Progenitor cell of endocrine pancreas (in vitro differentiated cells): ENCODE measurements at places on chromosomes 2 and 18. TPM values are rescaled to one million over a fixed set of nuclear protein-coding genes. Genes with fewer than 3 reads are reported as not detected.

DNA sequence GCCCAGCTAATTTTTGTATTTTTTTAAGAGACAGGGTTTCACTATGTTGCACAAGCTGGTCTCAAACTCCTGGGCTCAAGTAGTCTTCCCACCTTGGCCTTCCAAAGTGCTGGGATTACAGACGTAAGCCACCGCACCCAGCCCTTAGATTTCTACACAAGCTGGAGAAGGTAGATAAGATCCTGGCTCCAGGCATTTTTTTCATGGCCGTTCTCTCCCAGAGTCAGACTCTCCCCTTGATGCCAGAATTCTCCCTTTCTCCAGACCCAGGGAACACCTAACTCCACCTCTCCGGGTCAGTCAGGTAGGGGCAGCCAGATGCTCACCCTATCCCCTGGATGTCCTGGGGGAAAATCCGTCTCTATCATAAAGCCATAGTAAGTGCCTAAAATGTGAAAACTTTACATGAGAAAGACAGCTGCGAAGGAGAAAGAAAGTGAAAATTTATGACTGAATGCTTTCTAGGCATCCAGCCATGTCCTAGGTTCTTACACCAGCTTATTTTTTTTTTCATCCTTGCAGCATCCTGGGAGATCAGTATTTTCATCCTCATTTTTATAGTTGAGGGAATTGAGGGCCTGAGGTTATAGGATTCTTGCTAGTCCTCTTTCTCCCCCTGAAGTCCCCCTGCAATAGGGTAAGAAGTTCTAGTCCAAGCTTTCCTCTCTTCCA, 16.3 kb downstream of the SIX3 start:
- DNase-seq, result no peak

DNA sequence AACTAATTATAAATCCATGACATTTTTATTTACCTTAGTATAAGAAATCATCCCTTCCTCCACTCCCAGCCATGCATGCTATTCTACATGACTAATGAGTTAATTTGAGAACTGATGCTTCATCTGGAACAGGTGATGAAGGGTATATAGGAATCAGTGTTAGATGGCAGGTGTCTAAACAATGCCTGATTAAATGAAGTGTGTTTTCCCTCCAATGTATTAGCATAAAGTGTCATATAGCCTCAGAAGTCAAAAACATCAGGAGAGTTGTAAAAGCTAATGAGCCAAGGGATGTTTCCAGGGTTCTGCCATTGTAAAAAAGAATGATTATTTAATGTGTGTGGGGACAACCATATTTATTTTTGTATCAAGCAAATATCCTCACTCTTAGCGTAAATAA, 913.8 kb downstream of the DCC start:
- DNase-seq, result no peak

GRCh38 chr2:99626158-99626557, 136.3 kb upstream of the REV1 start:
- DNase-seq, result no peak

- no peak for DNase-seq
These were observed 29.0 kb upstream of the KCNG2 start for GRCh38 chr18:79768745-79769144.

GRCh38 chr18:47985866-47986265, 55.4 kb upstream of the SMAD2 start:
- DNase-seq, result no peak

DNA sequence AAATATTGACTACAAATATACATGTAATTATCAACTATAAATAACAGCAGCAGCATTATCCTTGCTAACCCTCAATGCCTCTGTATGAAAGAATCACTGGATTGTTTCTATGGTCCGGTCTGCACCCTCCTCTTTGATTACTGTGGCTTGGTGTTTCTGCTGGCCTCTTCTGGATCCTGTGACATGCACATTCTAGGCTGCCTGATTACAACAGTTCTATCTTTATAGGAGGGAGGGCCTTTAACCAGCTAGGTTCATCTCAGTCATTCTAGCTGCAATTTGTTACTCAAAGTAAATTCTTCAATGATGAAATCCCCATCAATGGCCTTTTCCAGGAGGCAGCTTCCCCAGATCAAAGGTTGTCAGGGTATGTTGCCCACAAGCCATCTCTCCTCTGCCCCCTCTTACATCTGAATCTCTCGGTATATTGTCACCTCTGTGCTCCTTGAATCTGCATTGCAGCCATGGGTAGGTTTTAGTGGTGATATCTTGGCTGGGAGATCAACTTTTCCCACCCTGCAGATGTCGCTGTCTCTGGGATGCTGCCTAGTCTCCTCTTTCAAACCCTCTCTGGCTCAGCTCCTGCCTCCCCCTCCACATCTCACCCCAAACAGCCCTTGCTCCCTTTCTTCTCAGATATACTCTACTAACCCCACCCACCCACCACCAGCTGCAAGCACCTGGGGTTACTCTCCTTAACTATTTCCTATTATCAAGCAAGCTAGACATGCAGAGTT, 106.2 kb upstream of the BZW1 start:
- no peak for DNase-seq

GRCh38 chr2:150023044-150023443, 435.5 kb upstream of the MMADHC start:
- no peak for DNase-seq

DNA sequence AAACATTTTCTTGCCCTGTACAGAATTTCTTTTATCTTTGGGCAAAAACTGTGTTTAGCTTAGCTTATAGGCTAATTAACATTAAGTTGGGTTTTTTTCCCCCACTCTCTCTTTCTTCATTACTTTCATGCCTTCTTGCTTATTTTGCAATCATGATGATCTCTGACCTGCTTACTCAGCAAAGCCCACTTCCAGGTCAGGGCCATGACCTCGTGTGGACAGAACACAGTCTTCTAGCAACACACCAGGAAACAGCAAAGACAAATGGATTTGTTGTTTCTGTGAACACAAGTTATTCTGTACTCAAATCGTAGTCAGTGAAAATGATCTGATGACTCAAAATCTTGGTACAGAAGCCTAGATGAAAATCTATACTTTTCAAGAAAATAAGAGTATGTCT, 60.7 kb downstream of the SPATS2L start:
- DNase-seq, result no peak

GRCh38 chr18:79953971-79954651, 2.7 kb upstream of the SLC66A2 start:
- no peak for DNase-seq

DNA sequence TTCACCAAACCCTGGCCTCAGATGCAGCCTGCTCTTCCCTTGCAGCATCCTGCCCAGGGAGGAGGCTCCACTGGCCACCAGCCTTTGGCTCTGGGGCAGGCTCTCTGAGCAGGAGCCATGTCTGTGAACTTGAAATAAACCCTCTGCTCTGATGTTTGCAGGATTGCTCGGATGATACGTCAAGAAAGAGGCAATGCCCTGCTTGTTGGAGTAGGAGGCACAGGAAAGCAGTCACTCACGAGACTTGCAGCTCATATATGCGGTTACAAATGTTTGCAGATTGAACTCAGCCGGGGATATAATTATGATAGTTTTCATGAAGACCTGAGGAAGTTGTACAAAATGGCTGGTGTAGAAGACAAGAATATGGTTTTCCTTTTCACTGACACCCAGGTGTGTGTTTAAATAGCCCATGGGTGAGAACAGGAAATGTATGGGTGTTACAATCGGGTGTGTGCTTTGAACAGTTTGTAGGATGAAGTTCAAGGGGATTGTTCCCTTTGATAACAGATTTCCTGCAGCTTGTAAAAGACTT, 177.9 kb downstream of the DNAH6 start:
- no peak for DNase-seq

The ELOA2 gene
- total RNA-seq, result not detected in 2 replicates

GRCh38 chr2:46800625-46801349, 114.8 kb downstream of the MCFD2 start:
- no peak for DNase-seq

DNA sequence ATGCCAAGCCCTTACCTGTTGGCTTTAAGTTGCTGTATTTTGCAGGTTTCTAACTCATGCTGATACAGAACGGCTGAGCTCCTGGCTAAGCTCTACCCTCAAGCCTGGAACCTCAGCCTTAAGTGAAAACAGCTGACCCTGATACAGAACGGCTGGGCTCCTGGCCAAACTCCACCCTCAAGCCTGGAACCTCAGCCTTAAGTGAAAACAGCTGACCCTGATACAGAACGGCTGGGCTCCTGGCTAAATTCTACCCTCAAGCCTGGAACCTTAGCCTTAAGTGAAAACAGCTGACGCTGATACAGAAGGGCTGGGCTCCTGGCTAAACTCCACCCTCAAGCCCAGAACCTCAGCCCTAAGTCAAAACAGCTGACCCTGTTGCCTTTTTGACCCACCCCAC, 17.6 kb upstream of the DNER start:
- no peak for DNase-seq

- DNase-seq, result no peak
These were observed 15.3 kb downstream of the TET3 start for GRCh38 chr2:73999881-74000597.

The CHMP3 gene
- total RNA-seq, result 91.2 and 94.1 TPM in 2 replicates

The SLC39A6 gene
- total RNA-seq, result 78.1 and 80.1 TPM in 2 replicates
